ENCODE measurements at places on chromosomes 2 and 18.

- DNase-seq = no peak
These were observed 85.2 kb downstream of the NOL10 start for GRCh38 chr2:10604604-10605003.

DNA sequence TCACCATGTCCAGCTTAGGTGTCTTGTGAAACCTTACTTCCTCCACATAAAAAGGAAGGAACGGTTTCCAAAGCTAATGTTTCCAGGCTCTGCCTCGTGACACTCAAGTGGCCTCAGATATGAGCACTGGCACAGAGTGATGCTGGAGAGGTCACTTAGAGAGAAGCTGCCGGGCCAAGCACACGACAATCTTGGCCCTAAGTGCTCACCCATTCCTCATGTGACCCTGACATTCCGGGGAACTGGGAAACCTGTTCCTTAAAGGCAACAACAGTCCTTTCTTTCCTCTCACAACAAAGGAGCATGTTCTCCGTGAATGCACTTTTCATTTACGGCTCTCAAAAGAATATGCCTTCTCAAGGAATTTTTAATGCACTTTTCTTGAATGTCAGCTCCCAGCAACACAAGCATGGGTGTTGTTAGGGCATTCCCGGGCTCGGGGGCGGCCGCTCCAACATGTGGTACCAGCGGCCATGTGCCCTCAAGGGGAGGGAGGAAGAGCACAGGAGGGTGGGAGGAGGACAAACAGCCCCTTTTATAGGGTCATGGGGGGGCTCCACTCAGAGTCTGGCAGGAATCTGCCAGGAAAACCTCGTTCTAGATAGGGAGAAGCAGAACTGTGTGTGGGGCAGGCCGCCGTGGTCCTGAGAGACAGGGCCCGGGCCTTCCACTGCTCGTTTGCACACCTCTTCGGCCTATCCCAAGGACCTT is 118.6 kb downstream of the MBP start:
- DNase-seq = no peak

DNA sequence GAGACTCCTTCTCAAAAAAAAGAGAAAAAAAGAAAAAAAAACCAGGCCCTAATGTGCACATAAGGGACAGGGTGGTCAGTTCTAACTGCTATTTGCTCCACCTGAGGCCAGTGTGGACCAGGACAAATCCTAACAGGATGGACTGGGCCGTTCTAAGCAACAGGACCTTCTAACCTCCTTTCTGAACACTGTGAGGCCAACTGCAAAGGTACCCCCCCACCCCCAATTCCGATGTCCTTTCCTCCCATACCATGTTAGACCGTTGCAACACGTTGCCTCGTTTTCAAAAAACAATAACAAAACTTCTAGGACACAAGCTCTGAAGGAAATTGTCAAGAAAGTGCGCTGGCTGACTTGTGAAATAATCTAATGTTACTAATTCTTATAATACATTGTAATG is 1.2 kb downstream of the THAP4 start:
- DNase-seq = no peak

- no peak for DNase-seq
These were observed 268.3 kb downstream of the DYSF start for GRCh38 chr2:71721669-71722068.

- no peak for DNase-seq
These were observed 2.2 kb upstream of the PCYOX1 start for GRCh38 chr2:70255637-70256314.

DNA sequence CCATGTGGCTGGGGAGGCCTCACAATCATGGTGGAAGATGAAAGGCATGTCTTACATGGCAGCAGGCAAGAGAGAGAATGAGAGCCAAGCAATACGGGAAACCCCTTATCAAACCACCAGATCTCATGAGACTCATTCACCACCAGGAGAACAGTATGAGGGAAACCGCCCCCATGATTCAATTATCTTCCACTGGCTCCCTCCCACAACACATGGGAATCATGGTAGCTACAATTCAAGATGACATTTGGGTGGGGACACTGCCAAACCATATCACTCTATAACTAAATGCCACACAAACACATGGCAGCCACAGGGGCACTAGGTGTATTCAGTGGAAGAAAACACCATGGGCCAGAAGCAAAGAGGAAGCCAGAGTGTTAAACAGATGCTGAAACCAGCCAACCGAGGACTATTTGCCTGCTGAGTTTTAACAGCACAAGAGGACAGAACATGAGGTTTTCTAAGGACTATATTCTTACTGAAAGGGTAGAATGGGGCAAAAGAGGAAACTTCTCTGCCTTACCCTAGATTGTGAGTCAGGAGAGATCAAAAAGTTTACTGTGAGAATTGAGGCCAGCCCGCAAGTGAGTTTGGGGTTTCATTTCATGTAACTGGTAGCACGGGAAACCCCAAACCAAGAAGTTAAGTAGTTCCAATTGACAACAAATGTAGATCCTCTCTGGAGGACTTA is 49.2 kb downstream of the SIGLEC15 start:
- peak; percentile 45 for DNase-seq

GRCh38 chr2:111246620-111247061 is 125.9 kb downstream of the BCL2L11 start:
- DNase-seq = no peak

DNA sequence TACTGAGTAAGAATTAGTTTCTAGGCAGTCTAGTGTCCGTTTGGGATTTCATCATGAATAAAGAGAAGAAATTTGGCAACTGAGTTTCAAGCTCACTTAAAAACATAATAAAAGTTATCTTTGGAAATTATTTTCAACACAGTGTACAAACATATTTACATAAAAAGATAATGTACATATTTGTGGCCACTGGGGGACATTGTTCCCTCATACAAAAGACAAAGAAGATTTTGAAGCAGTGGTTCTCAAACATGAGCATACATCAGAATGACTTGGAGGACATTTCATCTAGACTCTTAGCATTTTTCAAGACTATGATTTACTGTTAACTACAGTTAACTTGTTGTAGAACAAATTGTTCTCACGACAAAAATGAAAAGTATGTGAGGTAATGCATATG is 15.7 kb upstream of the TTC21B start:
- no peak for DNase-seq

DNA sequence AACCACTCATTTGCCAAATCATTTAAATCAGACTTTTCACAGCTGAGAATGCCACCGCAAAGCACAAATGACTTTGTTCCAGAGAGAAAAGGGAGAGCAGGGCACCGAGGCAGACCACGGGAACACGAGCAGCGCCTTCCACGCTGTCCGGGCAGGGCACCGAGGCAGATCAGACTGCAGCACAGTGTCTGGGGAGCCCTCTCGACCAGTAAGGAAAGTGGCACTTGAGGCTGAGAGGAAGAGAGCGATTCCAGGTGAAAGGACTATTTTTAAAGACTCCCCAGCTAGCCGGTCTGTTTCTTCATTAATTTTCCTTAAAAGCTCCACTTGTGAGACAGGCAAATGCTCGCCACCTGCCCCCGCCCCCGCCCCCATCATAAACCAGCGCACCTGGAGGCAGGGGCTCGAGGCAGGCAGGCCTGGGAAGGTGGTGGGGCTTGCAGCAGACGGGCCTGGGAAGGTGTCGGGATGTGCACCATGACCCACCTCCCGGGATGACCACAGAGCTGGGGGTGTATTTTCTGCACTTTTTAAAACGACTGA is 80.9 kb upstream of the CTDP1 start:
- no peak for DNase-seq

DNA sequence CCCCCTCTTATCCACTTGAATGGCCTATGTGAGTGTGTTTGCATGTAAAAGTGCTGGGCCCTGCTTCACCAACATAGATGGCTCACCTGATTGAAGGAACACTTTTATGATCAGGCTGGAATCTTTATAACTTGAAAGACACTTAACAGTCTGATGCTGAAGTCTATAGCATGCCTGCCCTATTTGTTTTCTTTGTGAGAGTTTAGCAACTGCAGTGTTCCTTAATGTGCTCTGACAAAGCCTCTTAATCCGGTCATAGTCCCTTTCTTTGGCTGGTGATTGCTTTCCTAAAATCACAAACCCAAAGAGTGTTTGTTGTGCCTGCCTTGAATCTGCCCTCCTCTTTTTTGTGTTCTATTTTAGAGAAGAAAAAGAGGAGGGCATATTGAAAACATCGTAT is 1382.8 kb upstream of the CELF4 start:
- no peak for DNase-seq

DNA sequence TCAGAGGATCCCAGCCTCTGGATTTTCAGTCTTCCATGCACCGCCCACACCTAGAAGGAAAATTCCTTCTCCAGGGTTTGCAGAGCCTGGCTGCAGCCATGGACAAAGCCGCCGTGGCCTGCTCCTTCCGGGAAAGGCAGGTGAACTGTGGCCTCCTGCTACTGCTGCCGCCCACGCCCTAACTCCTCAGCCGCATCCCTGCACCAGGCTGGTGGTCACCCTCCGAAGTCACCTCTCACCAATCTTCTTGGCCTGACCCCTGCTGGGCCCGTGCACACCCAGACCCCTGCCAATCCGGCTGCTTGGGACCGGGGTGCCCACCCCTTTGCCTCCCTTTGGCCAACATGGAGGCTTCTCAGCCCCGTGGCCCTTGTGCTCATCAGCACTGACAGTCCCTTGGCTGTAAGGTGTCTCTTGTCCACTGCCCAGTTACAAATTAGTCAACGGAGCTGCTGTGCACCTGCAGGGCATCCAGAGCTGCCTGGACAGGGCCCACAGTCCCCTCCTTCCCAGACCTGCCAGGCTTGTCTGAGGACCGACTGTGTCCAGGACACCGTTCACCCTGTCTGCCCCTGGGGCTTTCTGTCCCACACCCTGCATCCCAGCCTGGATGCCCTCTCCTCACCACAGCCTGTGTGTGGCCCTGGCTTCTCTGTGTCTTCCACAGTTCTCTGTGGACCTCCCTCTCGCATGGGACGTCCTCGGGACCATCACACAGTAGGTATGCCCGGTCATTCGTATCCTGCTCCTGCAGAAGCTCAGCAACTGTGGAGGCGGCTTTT is 130.1 kb upstream of the TPO start:
- no peak for DNase-seq

GRCh38 chr2:204237416-204237815 is 300.9 kb downstream of the ICOS start:
- no peak for DNase-seq

DNA sequence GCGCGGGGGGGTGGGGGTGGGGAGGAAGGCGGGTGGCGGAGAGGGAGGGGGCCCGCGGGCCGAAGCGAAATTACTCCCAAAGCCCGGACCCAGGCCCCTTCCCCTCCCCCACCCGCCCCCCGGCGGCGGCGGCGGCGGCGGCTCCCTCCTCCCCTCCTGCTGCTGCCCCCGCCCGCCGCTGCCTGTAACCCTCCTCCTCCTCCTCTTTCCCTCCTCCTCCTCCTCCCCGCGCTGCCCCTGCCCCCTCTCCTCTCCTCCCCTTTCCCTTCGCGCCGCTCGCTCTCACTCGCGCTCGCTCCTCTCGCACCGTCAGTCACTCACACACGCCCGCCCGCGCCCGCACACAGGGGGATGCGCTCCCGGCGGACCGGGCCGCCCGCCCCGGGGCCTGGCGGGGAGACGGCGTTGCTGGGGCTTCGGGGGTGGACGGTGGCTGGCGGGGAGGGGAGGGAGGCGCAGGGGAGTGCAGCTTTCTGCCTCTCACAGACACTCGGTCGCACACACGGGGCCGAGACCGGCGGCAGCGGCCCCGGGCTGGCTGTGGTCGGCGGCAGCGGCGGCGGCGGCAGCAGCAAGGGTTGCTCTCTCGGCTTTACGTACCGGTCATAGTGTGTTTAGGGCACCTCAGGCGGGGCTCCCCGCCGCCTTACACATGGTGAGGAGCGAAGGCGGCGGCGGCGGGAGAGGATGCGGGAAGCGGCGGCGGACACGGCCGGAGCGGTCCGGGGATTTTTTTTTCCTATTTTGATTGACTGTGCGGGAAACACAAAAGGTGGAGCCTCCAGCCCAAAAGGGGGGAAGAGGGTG is 405 bp downstream of the SP3 start:
- peak; percentile 72 for DNase-seq

- DNase-seq = no peak
These were observed 253.6 kb downstream of the LRRTM4 start for GRCh38 chr2:77268626-77269025.

DNA sequence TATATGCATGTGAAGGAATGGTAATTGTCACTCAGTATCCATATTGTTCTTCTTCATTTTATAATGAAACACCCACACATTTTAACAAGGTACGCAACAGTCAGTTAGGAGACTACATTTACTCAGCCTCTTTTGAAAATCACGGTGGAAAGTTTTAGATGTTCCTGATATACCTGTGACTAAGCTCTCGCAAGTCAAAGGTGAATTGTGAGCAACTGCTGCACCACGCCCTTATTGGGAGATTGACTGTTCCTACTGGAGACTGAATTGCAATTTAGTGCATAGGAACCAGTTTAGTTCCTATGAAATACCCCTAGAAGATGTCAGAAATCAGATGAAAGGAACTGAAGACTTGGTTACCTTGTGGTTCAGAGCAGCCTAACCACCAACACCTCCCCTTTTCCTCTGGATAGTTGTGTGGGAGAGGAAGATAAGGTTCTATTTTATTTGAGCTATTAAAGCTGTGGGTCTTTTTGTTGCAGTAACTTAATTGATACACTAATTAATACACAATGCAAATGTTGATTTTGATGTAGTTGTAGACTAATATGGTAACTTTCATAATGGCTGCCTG is 1280.5 kb upstream of the CDH2 start:
- no peak for DNase-seq

GRCh38 chr2:31401580-31401979 is 13.0 kb downstream of the XDH start:
- DNase-seq = no peak

GRCh38 chr2:128069769-128070168 is 21.2 kb upstream of the UGGT1 start:
- DNase-seq = no peak

GRCh38 chr2:233350708-233351107 is 3.6 kb upstream of the DGKD start:
- no peak for DNase-seq
